ENCODE measurements at places on chromosomes 6 and 20.

DNA sequence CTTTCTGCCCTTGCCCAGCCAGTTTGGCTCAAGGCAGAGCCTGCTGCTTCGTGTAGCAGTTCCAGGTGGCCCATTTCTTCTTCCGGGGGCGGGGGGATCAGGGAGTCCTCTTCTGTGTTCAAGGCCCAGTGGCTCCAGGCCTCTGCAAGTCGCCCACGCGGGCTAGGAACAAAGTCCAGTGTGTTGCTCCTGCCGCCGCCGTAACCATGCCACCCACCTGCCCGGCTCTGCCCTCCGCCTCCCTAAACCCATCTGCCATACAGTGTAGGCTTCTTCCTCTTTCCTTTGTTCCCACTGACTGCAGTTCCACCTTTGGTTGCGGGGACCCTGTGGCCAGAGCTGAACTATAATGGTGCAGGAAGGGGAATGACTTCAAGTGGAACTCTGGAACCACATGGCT, 43.9 kb upstream of the SRF start:
- no peak for DNase-seq

GRCh38 chr6:4564801-4565271, 211.4 kb upstream of the CDYL start:
- DNase-seq, result no peak

- DNase-seq, result no peak
Observed at GRCh38 chr6:3851839-3852238, 2.7 kb downstream of the FAM50B start.

GRCh38 chr6:31615748-31616147, 714 bp downstream of the AIF1 start:
- no peak for DNase-seq

DNA sequence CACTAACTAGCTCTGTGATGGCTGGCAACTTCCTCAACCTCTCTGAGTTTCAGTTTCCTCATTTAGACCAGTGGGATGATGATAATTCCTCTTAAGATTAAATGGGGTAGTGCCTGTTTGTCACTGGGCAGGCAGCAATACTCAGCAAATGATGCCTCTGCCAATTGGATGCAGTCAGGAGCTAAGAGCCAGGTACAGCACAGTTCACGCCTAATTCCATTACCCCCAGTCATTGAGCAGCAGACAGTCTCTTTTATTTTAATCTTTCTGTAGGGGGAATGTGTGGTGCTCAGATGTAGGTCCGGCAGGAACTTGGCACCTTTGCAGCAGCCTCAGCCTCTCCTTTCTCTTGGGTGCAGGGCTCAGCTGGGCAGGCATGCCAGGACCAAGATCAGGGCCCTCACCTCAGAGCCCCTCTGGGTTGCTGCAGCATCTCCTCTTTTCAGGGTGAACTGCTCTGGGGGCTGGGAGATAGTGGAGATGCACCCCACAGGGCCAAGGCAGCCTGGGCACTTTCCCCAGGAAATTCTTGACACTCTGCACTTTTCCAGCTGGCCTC, 243.8 kb downstream of the LRFN2 start:
- DNase-seq, result no peak

DNA sequence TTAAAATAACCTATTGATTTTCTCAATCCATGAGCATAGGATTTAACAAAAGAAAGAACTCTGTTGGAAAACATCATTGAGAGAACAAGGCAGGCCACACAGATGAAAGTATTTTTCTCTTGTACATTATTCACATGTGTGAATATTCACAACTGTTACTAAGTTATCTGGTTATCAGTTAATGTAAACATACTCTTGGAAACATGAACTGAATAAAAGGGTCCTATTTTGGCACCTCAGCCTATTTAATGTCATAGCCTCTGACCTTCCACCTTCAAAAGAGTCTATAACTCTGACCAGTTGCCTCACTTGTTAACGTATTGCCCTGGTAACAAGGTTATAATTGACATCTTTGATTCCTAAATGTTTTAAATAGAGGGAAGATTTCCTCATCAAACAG, 8.1 kb downstream of the SYCP2 start:
- DNase-seq, result no peak

DNA sequence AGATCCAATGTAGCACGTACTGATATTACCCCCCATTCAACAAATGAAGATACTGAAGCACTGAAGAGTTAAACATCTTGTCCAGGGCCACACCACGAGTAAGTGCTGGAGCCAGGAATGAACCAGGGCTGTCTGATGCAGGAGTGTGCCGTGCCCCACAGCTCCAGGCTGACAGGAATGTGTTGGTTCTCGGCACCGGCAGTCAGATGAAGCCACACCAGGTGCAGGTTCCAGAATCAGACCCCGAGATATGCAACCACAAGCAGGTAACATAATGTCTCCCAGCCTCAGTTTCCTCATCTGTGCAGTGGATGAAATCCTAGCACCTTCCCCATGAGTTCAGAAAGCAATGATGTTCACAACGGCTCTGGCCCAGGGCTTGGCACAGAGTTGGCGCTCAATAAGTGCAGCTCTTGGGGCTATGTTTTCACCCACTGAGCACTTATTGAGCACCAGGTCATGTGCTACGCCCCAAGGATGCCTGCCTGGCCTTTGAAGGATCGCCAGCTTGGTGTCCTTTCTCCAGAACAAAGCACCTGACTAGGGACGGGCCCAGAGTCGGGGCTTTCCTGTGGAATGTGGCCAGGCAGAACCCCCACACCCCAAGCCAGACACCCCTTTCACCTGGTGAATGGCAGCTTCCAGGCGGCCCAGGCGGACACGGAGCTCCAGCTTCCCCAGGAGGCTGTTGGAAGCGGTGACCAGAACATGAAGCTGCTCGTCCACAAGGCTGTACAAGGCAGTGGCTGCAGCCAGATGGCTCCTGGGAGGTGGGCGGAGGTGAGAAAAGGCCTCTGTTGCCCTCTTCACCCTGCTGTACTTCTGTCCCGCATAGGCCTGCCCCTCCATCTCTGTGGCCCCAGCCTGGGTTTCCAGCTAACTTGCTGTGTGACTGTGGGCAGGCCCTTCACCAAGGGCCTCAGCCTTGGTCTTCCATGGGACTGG, 41.3 kb downstream of the KIAA1755 start:
- DNase-seq, result no peak

- no peak for DNase-seq
Observed at GRCh38 chr6:156557251-156557910, 219.8 kb upstream of the ARID1B start.

- no peak for DNase-seq
Observed at GRCh38 chr20:59443550-59443949, 143.1 kb downstream of the EDN3 start.

- no peak for DNase-seq
Observed at GRCh38 chr6:159254186-159254585, 85.0 kb downstream of the FNDC1 start.

DNA sequence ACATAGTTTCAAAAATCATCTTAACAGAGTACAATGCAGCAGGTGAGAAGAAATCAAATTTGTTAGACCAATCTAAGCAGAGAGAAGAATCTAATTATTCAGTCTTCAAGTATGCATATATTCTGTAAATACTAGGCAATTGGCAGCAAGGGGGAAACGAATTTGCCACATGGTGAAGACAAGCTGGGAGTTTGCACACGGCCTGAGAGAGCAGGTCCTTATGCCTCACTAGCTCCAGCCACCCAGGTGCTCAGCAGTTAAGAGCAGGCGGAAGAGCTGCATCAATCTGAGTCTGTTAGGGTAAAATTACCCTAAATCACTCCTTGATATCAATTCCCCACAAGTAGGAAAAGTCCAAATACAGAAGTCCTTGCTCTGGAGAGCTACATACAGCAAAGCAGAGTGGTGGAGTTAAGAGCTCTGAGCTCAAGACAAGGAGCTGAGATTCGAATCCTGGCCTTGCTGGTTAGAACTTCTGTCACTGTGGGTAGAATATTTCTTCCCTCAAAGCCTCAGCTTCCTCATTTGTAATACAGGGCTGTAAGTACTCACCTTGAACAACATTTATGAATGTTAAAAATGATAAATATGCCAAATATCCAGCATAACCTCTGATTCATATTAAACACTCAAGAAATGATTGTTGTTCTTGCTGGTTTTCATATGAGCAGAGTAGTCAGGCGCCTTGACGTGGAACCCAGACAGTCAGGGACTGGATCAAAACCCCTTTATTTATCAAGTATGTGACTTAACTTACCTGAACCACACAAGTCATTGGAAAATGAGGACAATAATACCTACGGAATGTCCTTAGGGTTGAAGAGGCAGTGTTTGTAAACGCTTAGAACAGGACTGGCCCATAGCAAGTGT, 444.2 kb downstream of the CDH26 start:
- no peak for DNase-seq

- no peak for DNase-seq
Observed at GRCh38 chr6:92847988-92848387, 571.4 kb downstream of the EPHA7 start.

- no peak for DNase-seq
Observed at GRCh38 chr6:157891544-157892362, 68.7 kb downstream of the SNX9 start.

DNA sequence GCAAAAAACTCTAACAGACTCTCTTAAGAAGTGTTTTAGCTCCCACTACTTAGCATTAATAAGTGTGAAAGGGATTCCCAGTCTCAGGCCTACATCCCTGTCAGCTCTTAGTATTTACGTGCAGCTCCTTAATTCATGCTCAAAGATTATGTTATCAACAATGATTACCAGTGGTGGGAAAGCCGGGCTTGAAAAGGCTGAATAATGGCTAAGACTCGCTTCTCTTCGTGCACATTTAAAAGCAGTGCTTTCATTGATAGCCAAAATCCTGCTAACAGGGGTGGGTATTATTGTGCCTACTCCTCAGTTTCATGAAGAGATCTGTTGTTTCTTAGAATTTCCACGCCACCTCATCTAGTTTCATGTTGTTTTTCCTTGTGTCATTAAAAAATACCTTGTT, 518.8 kb downstream of the GRIK2 start:
- no peak for DNase-seq

GRCh38 chr6:75748743-75749538, at the start of gene MYO6:
MYO6 (plus strand) TSS chr6:75749239; CDS start chr6:75817548, 68,309 bp downstream.
- DNase-seq, result no peak

- DNase-seq, result no peak
Observed at GRCh38 chr20:59455402-59456341, 148.7 kb upstream of the PHACTR3 start.

DNA sequence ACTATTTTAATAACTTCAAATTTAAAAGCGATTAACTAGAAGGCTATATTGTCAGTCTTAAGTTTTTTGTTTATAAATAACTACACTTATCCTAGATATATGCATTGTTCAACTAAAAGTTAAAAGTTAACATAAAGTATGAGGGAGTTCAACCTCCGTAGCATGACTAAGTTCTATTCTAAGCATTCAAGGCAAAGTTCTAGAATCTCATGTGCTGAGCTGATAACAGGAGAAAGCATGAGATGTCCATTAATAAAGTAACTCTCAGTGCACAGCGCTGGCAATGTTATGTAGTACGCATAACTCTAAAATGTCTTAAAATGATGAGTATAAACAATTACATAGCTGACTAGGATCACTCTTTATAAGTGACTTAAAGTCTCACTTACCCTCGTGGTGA, 264.8 kb downstream of the RNGTT start:
- no peak for DNase-seq

DNA sequence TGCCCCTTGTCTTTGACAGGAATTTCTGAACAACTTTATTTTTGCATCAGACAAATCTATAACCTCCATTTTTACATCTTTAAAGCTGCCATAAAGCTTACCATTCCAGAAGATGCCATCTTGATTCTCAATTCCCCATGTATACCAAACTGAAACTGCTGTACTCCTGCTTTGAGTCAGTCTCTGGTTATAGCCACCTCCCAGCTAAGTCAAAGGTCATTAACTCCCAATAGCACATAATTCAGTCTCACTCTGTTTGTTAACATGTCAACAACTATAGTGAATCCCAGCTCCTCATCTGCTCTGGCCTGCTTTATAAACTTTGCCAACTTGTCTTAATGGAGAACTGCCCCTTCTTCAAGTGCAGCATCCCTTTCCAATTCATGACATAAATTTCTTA, 343.6 kb downstream of the FRK start:
- DNase-seq, result no peak

DNA sequence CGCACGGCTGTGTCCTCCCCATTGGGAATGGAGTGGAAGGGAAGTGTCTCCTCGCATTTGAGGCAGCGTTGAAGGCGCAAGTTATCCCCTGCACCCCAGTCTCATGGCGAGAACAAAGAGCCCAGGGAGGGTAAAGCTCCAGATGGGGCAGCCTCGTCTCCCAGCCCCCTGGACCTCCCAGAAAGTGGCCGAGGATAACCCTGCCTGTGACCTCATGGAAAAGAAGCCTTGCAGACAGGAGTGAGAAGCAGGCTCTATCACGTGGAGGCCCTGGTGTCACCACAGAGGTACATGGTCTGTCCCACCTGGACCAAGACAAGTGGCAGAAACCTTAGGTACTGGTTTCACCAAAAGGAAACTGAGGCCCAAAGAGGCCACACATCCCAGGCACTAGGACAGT, 134.8 kb upstream of the RPS6KA2 start:
- DNase-seq, result no peak

DNA sequence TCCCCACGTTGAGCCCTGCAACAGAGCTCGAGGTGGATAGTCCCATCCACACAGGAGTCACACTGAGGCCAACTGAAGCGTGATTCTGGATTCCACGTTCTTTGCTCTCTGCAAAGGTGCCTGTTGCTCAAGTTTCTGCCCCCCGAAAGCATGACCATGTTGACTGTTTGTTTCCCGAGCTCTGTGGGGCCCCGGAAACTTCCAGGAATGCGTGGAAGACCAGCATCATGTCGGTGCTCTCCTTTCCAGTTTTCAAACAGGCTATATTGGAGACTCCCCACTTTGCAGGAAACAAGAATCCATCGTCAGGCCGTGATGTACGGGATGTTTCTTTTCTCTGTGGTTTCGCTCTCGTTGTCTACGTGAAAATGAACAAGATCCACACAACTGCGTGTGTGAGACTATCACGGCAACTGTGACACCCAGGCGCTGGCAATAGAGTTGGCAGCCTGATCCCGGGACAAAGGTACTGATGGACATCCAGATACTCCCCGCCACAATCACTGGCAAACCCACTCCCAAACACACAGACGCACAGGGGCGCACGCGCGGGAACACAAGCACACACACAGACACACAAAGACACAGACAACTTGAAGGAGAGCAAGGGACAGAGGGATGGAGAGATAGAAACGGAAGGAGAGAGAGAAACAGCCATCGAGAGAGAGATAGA, 444.6 kb upstream of the DEFB115 start:
- no peak for DNase-seq

DNA sequence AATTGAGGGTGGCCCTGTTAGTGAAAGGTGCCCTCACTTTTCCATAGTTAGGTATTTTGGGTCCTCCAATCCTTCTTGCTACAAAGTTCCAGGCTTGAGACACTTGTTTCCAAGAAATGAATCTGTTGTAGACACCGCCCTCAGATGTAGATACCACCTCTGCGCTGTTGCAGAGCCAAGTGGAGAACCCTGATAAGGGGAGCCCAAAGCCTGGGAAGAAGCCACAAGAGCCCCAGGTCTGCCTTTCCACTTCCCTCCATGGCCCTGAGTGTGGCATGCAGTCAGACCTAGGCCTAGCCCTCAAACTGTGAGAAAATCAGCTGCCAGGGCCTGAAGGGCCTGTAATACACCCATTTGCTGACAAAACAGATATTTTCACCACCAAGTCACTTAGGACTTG, 37.1 kb downstream of the DTD1 start:
- DNase-seq, result no peak
